ENCODE measurements at places on chromosomes 5 and 9.
A peak's percentile ranks its signal among the peaks of the same experiment; 100 is the strongest.

- no peak for DNase-seq
Observed at GRCh38 chr5:5183933-5184332, 43.8 kb downstream of the ADAMTS16 start.

- no peak for DNase-seq
Observed at GRCh38 chr9:134585021-134585561, 56.5 kb upstream of the COL5A1 start.

GRCh38 chr9:79215821-79216220, 355.9 kb upstream of the TLE4 start:
- DNase-seq, result no peak

- DNase-seq, result no peak
Observed at GRCh38 chr9:24045150-24045549, 219.1 kb upstream of the ELAVL2 start.

- no peak for DNase-seq
Observed at GRCh38 chr5:180807654-180808414, 5.2 kb upstream of the MGAT1 start.

GRCh38 chr5:140565024-140565779, 574 bp downstream of the SLC35A4 start:
- DNase-seq, result no peak

DNA sequence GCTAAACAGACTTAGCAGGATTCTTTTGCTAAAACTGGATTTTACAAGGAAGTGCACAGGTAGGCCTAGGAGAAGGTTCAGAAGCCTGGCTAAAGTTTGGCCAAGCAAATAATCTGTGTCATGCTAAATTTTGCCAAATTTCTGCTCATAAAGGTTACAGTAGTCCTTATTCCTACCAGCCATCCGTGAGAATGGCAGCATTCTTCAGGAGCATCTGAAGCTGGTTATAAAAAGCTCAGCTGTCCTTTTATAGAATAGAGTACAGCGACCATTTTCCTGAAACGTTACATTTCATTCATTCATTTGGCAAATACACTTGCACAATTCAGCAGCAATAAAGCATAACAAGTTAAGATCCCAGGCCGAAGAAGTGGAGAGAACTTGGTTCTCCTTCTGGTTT, 6.9 kb downstream of the GSN start:
- DNase-seq, result no peak

GRCh38 chr9:25396828-25397227, 281.4 kb downstream of the TUSC1 start:
- no peak for DNase-seq

GRCh38 chr5:176658817-176659511, 11.7 kb downstream of the TSPAN17 start:
- DNase-seq, result no peak

GRCh38 chr9:11340654-11341053, 727.9 kb upstream of the PTPRD start:
- DNase-seq, result no peak

- DNase-seq, result no peak
Observed at GRCh38 chr9:89409466-89409865, 88.4 kb downstream of the SEMA4D start.

DNA sequence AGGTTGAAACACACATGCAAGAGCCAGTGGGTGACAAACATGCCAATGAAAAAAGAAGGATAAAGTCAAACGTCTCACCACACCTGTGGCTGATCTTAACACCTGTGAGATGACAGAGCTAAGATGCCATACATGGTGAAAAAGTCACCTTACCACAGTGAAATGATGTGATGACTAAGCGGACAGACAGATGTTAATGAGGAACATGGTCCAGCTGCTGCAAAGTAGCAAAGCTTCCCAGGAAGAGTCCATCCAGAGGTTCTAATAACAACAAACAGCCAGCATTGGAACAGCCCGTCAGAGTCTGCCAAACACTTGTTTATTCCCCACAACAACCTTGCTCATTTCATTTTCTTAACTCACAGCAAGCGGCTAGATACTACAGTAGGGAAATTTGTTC, 1.9 kb downstream of the KIAA1191 start:
- no peak for DNase-seq

DNA sequence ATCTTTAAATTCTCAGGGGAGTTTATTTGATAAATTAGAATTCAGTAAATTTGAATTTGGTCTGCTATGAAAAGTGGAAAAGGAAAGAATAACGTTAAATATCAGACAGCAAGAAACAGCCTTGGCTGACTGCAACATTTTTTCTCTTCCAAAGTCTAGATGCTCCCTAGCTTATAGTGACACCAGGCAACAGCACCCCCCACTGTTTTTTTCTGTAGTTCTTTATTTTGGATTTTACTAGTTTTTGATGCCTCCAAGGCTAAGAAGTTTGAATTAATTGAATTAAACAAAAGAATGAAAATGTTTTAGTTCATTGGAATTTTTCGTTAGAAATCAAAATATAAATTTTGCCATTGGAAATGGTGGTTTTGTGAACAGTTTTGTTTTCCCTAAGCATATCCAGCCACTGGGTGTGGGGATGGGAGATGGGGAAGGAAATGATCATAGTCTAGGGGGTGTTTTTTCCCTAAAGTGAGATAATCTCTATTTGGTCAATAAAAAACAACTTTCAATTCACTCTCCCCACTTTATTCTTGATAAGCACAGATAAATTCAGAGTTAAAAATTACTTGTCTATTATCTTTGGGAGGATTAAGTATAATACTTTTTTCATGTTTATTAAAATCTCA, 199.3 kb upstream of the CD180 start:
- peak; percentile 16 for DNase-seq

- peak; percentile 97 for DNase-seq
Observed at GRCh38 chr9:113593682-113594281, 130.3 kb downstream of the RGS3 start.

DNA sequence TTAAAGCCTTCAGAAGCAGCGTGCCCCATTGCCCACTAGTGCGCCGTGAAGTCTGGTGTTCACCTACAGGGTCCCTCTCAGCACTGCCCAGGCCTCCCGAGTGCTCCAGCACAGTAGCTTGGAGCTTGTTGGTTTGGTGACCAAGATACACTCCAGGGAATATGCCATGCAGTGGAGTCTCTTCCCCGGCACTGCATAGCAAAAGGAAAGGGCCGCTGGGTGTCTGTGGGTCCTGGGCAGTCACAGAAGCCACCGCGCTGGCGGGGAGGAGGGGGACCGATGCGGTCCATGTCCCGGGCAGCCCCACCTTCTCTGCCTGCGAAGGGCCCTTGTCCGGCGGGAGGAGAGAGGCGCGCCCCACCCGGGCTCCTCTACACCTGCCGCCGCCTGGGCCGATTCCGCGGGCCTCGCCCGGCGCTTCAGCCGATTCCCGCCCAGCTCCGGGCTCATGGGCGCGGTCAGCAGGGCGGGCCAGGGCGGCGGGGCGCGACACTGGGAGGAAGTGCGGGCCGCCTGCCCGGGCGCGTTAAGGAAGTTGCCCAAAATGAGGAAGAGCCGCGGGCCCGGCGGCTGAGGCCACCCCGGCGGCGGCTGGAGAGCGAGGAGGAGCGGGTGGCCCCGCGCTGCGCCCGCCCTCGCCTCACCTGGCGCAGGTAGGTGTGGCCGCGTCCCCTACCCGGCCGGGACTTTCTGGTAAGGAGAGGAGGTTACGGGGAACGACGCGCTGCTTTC, at the start of gene SYK:
SYK (plus strand) TSS at position 579 of the 732 bp plus-strand sequence. CDS start 42,080 bp downstream, outside the sequence.
- DNase-seq, result peak; percentile 85

DNA sequence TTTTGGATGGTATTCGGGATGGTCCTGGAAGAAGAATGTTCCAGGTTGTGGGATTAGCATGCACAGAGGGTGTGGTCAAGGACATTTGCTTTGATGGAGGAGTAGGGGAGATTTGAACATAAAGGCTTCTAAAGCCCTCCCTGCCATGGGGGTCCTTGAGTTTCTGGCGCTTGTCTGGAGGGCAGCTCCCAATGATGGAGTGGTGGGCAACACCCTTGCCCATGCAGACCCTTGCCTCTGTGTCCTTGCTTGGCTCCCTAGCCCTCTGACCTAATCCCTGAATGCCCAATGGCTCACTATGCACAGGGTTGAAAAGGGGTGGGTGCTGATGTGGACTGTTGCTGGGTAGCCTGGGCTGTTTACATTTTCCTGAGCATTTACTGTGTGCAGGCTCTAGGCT, 66.6 kb downstream of the RALGPS1 start:
- DNase-seq, result no peak

DNA sequence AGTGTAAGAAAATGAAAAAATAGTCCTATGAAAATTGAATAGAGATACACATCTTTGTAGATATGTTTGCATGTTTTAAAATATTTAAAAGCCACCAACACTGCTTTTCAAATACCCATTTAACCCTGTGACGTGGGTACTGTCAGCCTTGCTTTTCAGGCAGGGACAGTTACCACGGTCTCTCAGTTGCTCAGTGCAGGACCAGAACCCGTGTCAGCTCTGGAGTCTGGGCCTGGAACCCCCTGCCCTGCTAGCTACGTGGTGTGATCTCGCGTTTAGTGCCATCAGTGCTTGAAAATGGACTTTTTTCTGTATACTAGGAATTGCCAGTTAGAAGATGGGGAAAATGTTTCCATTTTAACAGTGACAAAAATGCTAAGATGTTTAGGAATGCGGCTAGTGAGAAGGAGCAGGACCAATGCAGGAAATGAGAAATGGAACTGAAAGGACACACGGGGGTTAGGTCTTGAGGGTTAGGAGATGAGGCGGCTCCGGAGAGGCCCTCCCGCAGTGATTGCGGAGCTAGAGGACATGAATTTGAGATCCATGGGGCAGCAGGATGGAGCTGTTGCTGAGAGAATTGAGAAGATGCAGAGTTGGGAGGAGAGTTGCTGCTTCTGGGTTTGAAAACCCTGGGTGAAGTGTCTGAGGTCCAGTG, 13.7 kb downstream of the RNU6ATAC start:
- no peak for DNase-seq

DNA sequence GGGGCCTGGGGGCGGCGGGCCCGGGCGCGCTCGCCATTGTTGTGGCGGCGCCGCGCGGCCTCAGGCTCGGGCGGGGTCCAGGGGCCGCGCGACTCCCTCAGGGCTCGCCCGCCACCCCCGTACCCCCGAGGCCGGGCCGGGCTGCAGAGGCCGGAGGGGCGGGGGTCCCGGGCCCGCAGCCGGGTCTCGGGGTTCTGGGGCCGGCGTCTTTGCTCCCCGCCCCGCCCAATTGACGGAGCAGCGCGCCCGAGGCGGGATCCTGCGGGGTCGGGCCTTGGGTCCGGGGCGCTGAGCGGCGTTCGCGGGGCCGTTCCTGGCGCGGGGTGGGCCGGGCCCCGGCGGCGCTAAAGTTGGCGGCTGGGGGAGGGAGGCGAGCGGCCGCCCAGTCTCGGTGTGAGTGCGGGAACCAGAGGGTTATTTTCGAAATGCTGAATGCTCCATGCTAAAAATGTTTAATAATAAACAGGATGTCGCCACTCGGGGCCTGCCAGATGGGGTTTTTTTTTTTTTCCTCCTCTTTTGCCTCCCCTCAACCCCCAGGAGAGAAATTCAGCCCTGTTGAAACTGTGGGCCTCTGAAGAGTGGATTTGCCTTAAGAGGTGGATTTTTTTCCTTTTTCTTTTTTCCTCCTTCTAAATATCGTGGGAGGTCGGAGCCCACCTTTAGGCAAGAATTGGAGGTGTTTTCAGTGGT, 724 bp downstream of the PRRC2B start:
- DNase-seq, result peak; percentile 80

- no peak for DNase-seq
Observed at GRCh38 chr5:94832685-94833084, 214.2 kb downstream of the SLF1 start.

DNA sequence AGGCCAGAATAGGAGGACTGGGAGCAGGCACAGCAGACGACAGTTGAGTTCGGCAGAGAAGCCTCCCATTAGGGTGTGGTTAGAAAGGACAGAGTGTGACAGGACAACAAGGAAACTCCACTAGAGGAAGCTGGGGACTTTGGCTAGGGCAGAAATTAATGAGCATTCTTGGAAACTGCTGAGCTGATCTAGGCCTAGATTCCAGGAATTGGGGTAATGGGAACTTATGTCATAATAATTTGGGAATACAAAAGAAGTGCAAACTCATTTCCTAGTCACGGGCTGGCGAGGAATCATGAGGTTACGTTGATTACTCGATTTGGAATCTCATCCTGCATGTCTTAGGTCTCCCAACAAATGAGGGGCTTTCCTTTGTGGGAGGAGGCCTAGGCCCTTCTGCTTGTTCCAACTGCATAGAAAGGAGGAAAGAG, 144.6 kb upstream of the RPS23 start:
- DNase-seq, result no peak

GRCh38 chr9:86405926-86406325, 51.7 kb upstream of the TUT7 start:
- peak; percentile 16 for DNase-seq

GRCh38 chr9:134187110-134187531, 22.8 kb upstream of the RNU6ATAC start:
- DNase-seq, result peak; percentile 73

DNA sequence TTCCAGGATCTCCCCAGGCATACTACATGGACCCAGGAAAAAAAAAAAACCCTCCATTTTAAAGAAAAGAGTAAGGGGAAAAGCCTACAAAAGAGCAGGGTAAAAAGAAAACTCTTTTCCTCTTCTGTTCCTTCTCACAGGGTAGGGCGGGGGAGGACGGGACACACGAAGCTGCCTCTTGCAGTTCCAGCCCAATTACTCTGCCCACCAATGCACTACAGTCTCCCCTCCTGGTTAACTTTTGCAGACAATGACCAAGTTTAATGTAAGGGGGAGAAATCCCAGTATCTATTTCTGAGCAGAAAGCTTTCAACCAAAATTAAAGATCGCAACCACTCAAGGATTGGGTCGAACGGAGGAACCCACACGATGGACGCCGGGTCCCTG, 1.3 kb downstream of the BRD3 start:
- DNase-seq, result peak; percentile 77

GRCh38 chr5:58204966-58205365, 254.9 kb downstream of the PLK2 start:
- no peak for DNase-seq

GRCh38 chr9:71839668-71840067, 71.3 kb downstream of the ABHD17B start:
- no peak for DNase-seq

DNA sequence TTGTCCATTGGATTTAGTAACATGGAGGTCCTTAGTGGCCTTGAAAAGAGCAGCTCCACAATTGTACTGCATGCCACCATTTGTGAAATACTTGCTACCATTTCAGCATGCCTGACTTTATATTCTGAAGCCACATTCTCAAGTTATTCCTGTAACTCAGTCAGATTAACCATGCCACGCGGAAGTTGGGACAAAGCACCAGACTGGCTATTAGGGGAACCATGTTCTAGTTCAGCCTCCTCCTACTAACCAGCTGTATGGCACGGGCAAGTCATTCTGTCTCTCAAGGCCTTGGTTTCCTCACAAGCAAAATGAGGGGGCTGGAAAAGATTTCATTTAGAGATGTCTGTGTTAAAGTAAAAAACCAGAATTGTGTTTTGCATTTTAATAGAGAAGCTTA, 418.0 kb downstream of the PLK2 start:
- no peak for DNase-seq

Measured in H7 (cell line).